Activated T-helper 1 cell treated with anti-CD3 and anti-CD28 coated beads, Interleukin-12 subunit alpha, Interleukin-12 subunit beta, Interleukin-2, Interleukin-4 antibody, amounts not matched to agents 30 ng/mL and 10 ng/mL and 1 ng/mL, durations not matched to agents 14 hours and 24 hours and 36 hours (primary cell): ENCODE measurements at places on chromosomes 5 and 9. TPM values are rescaled to one million over a fixed set of nuclear protein-coding genes. Genes with fewer than 3 reads are reported as not detected.

GRCh38 chr5:106290841-106291240 lies 1379.9 kb downstream of the EFNA5 start:
- DNase-seq, result no peak

- peak; percentile 84 for DNase-seq
These were observed 45.4 kb downstream of the ANXA2R start for GRCh38 chr5:42994555-42995359.

DNA sequence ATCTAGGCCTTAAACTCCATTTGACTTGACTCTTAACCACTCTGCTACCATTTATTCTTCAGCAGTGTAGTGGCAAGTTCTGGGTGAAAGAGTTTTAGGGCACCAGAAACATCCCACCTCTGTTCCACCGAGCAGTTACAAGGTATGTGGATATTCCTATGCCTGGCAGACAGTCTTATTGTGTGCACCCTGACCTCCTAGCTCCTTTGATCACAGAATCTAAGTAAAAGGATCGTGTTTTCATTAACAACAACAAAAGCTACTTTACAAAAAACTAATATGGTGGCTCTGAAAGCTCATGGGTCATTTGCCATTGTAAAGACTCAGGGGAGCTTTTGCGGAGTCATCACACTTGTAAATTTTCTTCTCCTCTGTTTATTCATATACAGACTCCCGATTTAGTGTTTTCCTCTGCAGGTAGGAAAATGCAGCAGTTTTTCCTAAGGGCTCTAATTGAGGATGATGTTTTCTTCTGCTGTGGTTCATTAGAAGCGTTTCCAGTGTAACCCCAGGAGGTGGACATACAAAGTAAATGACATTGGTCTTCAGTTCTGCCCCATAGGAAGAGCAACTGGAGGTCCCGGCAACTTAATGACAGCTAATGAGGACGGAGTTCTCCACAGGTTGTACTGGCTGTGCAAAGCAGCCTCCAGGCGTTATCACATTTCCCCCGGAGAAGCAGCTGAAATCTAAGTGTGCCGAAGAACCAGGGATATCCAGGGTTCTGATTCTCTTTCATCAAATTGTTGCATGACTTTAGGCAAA lies 78.2 kb downstream of the ATP10B start:
- DNase-seq, result no peak

- no peak for DNase-seq
These were observed 252.9 kb upstream of the MPDZ start for GRCh38 chr9:13532407-13532806.

GRCh38 chr9:91825422-91825821 lies 124.6 kb downstream of the ROR2 start:
- DNase-seq, result no peak

GRCh38 chr9:91693226-91693625 lies 256.8 kb downstream of the ROR2 start:
- no peak for DNase-seq

DNA sequence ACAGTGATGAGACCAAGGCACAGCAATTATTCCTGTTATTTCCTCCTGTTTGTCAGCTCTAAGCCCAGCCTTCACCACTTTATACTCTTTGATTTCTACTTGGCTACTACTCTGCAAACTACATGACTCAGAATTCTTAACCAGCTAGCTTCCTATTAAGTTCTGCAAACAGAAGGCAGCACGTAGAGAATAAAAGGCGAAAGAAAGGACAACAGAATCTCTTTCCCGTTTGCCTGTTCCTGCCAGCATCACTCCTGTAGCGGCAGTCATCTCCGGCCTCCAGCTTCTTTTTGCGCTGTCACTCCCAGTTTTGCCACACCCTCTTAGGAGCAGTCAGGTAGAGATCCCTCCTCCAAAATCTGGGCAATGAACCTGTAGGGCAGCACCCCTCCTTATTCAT lies 29.9 kb downstream of the DPYSL3 start:
- DNase-seq, result no peak

DNA sequence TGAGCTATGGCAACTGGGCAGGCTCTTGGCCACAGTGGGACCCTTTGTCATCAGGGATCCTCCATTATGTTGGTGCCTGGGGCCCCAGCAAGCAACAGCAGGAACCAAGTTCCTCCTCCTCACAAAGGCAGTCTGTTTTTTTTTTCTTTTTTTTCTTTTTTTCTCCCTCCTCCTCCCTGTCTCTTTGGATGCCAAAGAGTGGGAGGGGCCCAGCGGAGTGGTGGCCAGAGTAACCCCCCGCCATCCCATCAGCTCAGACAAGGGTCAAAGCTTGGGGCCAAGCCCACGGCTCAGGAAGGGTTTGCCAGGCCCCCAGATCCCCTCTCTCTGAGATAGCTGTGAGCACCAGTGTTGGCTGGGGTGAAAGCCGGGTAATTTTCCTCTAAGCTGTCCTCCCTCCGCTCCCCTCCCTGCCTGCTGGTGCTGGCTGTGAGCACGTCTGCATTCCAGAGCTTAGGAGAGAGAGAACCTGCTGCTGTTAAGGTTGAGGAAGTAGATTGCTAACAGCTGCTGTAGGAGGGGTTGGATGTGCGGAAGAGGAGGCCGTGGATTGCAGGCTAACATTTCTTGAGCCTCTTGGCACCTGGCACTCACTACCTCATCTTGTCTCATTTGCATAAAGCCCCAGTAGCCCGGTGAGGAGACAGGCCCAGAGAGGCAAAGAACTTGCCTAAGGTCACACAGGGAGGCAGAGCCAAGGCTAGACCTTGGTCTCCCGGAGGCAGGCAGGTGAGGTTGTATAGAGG lies 21.2 kb downstream of the GSN start:
- no peak for DNase-seq

GRCh38 chr9:125258832-125259534 lies 2.6 kb upstream of the GAPVD1 start:
- DNase-seq, result no peak

GRCh38 chr5:76683816-76684731 lies 31.9 kb upstream of the F2R start:
- no peak for DNase-seq

DNA sequence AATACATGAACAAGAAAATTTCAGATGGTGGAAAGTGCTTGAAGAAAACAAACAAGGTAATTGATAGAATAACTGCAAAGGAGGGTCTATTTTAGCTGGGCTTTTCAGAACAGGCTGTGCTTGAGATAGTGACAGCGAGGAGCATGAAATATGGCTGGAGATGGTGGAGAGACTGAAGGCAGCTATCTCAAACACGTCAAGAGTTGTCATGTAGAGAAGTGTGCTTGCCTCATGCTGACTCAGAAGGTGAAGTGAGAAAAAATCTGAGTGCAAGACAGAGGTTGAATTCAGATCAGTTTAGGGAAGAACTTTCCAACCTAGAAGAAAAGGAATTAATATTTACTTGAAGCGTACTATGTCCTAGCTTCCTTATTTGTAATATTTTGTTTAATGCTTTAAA lies 115.5 kb upstream of the RANBP3L start:
- DNase-seq, result no peak

GRCh38 chr9:96425500-96426169 lies 7.5 kb upstream of the ZNF367 start:
- DNase-seq, result no peak

DNA sequence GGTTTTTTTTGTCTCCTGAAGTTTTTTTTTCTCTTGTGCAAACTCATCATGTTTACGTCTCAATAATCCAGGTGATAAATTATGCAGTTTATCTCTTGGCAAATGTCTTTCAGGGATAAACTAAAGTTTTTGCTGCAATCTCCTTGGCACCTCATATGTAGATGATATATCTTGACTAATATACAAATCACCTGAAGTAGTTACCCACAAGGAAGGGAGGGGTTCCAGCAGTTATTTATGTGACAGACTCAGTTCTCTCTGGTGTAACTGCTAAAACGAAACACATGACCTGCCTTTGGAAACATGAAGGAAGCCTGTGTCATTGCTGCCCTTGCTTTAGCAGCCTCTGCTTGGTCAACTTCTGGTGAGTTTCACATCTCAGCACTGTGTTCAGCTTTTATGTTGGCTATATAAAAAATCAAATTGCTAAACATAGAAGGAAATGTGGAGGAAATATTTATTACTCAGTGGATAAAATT lies 39.3 kb upstream of the KIAA1958 start:
- DNase-seq, result no peak

DNA sequence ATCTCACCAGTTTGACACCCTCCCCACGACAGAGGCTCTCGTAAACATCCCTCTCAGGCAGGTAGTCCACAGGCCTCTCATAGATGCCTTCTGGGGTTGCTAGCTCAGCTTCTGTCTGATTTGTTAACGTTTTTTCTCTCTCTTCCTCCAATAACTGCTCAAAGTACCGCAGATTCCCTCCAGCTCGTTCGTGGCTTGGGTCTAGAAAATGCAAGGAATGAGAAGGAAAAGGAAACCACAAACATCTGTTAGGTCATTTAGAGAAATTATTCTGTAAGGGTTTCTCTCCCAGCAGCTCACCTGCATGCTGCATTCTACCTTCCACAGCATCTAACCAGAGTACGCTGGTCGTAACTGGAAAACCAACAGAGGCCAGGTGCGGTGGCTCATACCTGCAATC lies 18.5 kb downstream of the P4HA2 start:
- no peak for DNase-seq

GRCh38 chr9:86535406-86535915 lies 181.3 kb upstream of the TUT7 start:
- no peak for DNase-seq

DNA sequence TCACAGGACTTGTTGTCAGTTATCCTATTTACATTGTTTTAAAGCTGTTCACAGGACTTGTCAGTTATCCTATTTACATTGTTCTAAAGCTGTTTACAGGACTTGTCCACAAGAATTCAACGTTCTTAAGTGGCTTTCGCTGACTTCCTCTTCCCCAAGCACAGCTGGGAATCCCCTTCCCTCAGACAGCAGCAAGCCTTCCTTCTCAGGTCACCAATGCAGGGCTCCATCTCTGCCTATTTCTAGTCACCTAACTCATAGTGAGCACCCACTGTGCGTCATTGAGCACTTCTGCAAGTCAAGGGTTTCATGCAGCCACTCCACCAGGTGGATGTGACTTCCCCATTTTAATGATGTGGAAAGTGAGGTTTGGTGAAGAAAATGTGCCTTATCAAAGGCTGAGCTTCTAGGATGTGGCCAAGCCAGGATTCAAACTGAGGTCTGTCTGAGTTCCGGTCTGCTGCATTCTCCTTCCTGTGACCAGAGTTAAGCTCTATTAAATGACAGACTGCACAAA lies 109.8 kb upstream of the ZNF462 start:
- peak; percentile 1 for DNase-seq

GRCh38 chr5:163914910-163915309 lies 409.5 kb downstream of the MAT2B start:
- DNase-seq, result no peak

- no peak for DNase-seq
These were observed 4.9 kb downstream of the MARCHF3 start for GRCh38 chr5:127025467-127025866.

GRCh38 chr5:6786786-6787495 lies 73.7 kb downstream of the TENT4A start:
- no peak for DNase-seq

DNA sequence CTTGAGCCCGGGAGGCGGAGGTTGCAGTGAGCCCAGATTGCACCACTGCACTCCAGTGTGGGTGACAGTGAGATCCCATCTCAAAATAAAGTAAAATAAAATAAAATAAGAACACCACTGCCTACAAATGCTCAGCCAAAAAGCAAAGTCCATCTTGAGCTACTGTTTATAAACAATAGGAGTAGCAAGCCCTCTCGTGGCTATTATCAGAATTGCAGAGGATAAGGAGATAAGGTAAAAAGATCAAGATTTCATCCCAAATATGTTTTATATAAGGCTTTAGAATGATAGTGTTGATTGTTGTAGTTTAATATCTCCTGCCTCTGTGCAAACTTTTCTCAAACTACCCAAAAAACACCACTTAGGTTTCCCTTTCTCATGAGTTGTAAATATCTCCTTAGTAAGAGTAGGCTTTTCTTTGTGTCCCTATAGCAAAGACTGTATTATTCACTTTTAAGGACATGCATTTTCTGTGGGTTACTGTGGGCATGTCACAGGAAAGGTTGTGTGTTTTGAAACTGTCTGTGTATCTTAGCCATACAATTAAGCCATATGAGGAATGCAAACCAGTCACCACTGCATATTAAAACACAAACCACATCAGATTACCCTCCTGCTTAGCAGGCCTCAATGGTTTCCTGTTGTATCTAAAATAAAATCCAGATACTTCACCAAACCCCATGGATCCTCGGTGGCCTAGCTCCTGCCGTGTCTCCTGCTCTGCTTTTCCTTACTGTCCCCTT lies 31.8 kb upstream of the CKS2 start:
- no peak for DNase-seq

- DNase-seq, result peak; percentile 44
These were observed 32.6 kb downstream of the FNBP1 start for GRCh38 chr9:130010151-130010988.

- no peak for DNase-seq
These were observed 501.5 kb downstream of the SPATA31D1 start for GRCh38 chr9:82490019-82490499.

GRCh38 chr5:174392892-174393291 lies 331.5 kb upstream of the MSX2 start:
- no peak for DNase-seq

The C9 gene
- not detected in 2 replicates for total RNA-seq

The EXD3 gene
- total RNA-seq, result 4.8 and 4.9 TPM in 2 replicates

The CDH18 gene
- not detected in 2 replicates for total RNA-seq

The PTGER4 gene
- total RNA-seq, result 57.3 and 61.0 TPM in 2 replicates

The ZNF618 gene
- 0.07 and 0.16 TPM in 2 replicates for total RNA-seq

The PAEP gene
- total RNA-seq, result not detected in 2 replicates

The RNF44 gene
- 78.0 and 80.3 TPM in 2 replicates for total RNA-seq

The PRDM9 gene
- not detected in 2 replicates for total RNA-seq

The PCSK1 gene
- not detected in 2 replicates for total RNA-seq

The PRRT1B gene
- total RNA-seq, result not detected in 2 replicates
